ENCODE measurements at places on chromosomes 5 and 9. TPM values are rescaled to one million over a fixed set of nuclear protein-coding genes. Genes with fewer than 3 reads are reported as not detected.
A peak's percentile ranks its signal among the peaks of the same experiment; 100 is the strongest.

GRCh38 chr9:113355040-113355596 lies 5.8 kb downstream of the BSPRY start:
- H3K27ac ChIP-seq = no peak overlapping the region
- peaks cover 60% of the 10 kb centered on the region for H3K27me3 ChIP-seq
- DNase-seq = no peak
- H3K36me3 ChIP-seq = no peaks in the 10 kb centered on the region

DNA sequence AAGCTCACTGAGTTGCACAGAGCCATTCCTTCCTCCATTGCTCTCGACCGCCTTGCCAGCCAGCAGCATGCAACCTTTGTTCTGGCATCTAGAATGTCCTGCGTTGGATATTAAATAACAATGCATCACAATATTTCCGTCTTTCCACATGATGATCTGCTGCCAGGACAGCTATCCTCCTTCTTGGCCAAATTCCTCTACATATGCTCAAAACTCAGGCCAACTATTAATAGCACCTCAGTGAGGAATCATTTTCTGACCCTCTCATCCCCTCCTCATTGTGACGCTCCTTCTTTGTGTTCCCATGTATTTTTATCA lies 128.6 kb downstream of the MYO10 start:
- no peak for DNase-seq
- H3K36me3 ChIP-seq = no peaks in the 10 kb centered on the region
- peaks cover 39% of the 10 kb centered on the region for H3K4me1 ChIP-seq
- H3K27ac ChIP-seq = no peak overlapping the region

DNA sequence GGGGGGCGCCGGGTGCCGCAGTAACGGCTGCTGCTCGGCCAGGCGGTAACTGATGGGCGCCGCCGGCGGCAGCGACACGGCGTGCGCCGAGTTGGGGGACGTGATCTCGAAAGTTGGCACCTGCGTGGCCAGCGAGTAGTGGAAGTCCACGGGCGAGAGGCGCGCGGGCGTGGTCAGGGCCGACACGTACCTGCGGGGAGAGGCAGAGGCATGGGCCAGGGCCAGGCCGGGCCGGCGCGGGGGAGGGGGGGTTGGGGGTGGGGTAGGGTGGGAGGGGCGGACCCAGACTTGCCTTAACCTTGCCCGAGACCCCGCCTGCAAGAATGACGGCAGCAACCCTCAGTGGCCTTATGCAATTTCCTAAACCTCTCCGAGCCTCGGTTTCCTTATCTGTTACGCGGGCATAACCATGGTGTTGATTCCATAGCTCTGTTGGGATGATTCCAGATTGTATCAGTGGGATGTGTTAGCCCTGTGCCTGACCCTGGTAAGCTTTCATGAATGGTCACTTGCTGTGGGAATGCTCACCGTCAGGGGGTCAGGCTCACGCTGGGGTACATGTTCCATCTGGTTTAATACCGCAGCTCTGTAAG lies 53.0 kb downstream of the PSD2 start:
- peaks cover 21% of the 10 kb centered on the region for H3K27me3 ChIP-seq
- no peak overlapping the region for H3K27ac ChIP-seq
- no peaks in the 10 kb centered on the region for H3K36me3 ChIP-seq
- H3K4me1 ChIP-seq = no peaks in the 10 kb centered on the region
- no peak for DNase-seq
- peak overlapping the region; percentile 74 for H3K4me3 ChIP-seq

DNA sequence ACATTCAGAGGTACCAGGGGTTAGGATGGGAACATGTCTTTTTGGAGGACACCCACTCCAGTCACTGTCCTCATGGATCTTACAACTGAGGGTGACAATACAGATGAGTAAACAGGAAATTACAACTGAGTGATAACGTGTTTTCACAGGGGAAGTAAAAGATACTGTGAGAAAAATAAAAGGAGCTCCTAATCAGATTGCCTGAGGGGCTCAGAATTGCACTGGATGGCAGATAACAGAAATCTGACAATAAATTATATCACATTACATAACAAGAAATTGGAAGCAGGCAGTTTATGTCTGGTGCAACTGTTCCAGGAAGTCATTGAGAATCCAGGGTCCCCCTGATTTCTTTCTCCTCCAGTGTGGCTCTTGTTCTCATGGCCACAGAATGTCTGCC lies 40.1 kb upstream of the PCSK1 start:
- no peak overlapping the region for H3K27ac ChIP-seq
- no peaks in the 10 kb centered on the region for H3K36me3 ChIP-seq
- H3K4me1 ChIP-seq = peaks cover 8% of the 10 kb centered on the region
- H3K4me3 ChIP-seq = no peak overlapping the region
- no peaks in the 10 kb centered on the region for H3K27me3 ChIP-seq
- no peak for DNase-seq

DNA sequence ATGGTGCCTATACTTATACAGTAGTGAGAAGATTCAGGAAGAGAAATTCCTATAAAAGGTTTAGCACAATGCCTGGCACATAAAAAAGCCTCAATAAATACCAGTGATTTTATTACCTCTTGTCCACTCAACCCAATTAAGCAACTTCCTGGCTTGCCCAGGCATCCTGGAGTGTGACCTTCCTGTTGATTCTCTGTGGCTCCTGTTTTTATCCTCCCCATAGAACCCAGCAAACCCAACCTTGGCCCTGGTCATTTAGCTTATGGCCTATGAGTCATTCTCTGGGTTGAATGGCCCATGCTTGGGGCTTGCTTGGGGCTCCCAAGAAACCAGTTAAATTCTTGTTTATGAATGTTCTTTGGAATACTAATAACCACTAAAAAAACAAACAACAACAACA lies 21.4 kb upstream of the SPARC start:
- no peaks in the 10 kb centered on the region for H3K27me3 ChIP-seq
- no peaks in the 10 kb centered on the region for H3K36me3 ChIP-seq
- no peak overlapping the region for H3K27ac ChIP-seq
- DNase-seq = no peak
- H3K4me3 ChIP-seq = no peak overlapping the region

- no peaks in the 10 kb centered on the region for H3K36me3 ChIP-seq
- H3K27ac ChIP-seq = no peak overlapping the region
Observed at GRCh38 chr5:154178661-154179060, 11.9 kb upstream of the GALNT10 start.

GRCh38 chr5:180173875-180174586 lies 35.0 kb downstream of the RASGEF1C start:
- H3K36me3 ChIP-seq = no peaks in the 10 kb centered on the region
- H3K4me3 ChIP-seq = no peak overlapping the region
- DNase-seq = peak; percentile 60

GRCh38 chr5:31215236-31215635 lies 21.8 kb downstream of the CDH6 start:
- H3K4me1 ChIP-seq = no peaks in the 10 kb centered on the region
- no peak for DNase-seq
- H3K27me3 ChIP-seq = no peaks in the 10 kb centered on the region
- H3K4me3 ChIP-seq = no peak overlapping the region
- no peak overlapping the region for H3K27ac ChIP-seq
- no peaks in the 10 kb centered on the region for H3K36me3 ChIP-seq

DNA sequence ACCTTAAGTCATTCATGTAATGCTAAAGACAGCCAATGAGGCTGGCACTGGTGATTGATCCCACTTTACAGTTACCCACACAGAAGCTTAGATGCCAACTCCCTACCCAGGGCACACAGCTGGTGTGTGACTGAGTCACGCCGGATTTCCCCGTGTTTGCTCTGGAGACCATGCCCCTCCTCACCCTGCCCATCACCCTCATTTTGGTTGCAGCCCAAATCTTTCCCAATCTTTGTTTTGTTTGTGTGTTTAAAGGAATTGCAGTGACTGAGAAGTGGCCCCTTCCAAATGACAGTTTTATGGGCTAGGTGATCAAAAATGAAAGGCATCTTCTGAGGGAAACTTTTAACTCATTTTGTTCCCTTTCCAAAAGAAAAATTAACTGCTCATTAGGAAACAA lies 10.9 kb downstream of the FBXL7 start:
- DNase-seq = peak; percentile 54
- H3K27ac ChIP-seq = peak overlapping the region; percentile 29
- peak overlapping the region; percentile 46 for H3K4me3 ChIP-seq

DNA sequence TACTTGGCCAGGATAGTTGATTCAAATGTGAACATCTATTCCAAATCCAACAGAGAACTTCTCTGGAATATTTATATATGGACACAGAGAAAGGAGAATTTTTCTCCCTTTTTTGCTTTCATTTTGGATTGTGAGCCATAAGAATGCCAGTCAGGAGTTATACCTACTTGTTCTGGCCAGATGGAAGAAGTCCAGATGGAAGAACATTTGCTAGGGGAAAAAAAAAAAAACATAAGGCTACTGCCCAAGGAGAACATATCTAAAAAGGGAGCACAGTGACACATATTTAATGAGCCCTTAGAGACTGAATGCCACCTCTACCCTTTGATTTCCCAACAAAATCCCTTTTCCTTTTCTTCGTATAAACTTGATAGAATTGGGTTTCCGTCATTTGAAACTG lies 61.7 kb upstream of the PPP2R2B start:
- H3K27ac ChIP-seq = no peak overlapping the region
- no peak for DNase-seq
- H3K36me3 ChIP-seq = no peaks in the 10 kb centered on the region
- H3K4me1 ChIP-seq = no peaks in the 10 kb centered on the region
- H3K27me3 ChIP-seq = no peaks in the 10 kb centered on the region

- no peak overlapping the region for H3K27ac ChIP-seq
- H3K4me3 ChIP-seq = no peak overlapping the region
Observed at GRCh38 chr9:89278997-89279739, 31.8 kb upstream of the CKS2 start.

DNA sequence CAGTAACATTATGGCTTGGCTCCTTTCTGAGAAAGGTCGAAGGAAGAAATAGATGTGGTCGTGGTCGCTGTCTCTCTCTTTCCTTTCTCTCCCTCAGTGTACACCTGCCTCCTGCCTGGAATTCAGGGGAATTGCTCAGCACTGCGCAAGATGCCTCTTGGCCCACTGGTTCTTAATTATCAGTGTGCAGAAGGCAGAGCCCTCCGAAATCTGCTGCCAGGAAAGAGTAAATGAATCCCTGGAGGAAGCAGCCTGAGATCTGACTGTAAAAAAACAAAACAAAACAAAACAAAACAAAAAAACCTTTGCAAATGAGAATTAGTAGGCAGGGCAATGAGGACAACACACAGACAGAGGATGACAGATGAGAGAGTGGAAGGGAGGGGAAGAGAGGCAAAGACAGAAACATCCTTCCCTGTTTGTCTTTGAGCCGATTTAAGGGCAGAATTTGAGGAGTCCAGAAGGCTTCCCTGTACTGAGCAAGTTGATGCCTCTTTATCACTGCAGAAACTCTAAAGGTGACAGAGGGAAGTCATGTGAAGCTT lies 113.8 kb upstream of the PUM3 start:
- H3K27me3 ChIP-seq = peaks cover 10% of the 10 kb centered on the region
- H3K4me1 ChIP-seq = no peaks in the 10 kb centered on the region
- H3K36me3 ChIP-seq = no peaks in the 10 kb centered on the region
- no peak overlapping the region for H3K27ac ChIP-seq
- DNase-seq = no peak

DNA sequence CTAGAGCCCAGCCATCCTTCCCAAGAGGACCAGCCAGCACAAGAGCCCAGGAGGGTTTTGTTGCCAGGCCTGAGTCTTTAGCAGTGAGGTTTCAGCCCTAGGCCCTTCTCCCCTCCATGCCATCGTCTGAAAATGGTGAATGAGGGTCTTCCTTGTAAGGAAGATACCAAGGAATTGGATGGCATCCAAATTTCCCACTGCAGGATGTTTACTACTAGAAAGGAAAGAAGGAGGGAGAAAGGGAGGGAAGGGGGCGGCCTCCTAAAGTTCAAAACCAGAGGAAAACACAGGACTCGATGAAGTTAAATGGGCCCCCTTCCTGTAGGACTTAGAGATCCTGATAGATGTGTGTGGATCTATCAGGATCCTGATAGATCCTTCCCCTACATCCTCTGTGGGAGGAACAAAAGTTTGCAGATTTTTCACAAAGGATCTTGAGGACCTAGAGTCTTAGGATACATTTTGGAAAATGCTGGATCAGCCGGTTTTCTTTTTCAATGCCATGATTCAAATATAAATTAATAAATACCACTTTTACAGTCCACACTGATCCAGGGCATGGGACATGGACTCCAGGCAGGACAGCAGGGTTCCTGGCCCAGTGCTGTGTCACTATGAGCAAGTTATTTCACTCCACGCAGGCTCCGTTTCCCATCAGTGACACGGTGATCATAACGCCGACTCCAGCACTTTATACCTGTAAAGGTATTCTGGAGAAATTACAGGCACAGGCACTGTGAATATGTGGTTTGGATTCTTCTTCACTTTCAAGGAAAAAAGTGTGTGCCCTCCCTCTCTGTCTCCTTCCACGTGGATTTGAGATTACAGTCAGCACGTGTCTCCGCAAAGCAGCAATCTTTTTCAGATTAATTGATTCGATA lies 40.9 kb downstream of the C5orf15 start:
- no peaks in the 10 kb centered on the region for H3K27me3 ChIP-seq
- no peak overlapping the region for H3K4me3 ChIP-seq
- H3K27ac ChIP-seq = no peak overlapping the region
- no peaks in the 10 kb centered on the region for H3K36me3 ChIP-seq
- peaks cover 6% of the 10 kb centered on the region for H3K4me1 ChIP-seq

DNA sequence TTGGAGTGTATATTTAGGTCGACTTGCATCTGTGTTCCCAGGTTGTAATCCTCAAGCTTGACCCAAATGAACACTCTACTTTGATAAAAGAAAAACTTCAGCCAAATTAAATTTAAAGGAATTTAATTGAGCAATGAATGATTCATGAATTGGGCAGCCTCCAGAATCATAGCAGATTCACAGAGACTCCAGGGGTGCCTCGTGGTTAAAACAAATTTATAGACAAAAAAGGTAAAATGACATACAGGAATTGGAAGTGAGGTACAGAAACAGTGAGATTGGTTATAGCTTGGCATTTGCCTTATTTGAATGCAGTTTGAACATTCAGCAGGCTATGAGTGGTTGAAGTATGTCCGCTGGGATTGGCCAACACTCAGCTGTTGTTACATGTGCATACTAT lies 21.6 kb upstream of the SPATA31D4 start:
- no peak overlapping the region for H3K4me3 ChIP-seq
- no peak overlapping the region for H3K27ac ChIP-seq
- no peaks in the 10 kb centered on the region for H3K36me3 ChIP-seq
- no peaks in the 10 kb centered on the region for H3K27me3 ChIP-seq
- H3K4me1 ChIP-seq = peaks cover 20% of the 10 kb centered on the region

GRCh38 chr5:78758169-78758839 lies 109.7 kb upstream of the LHFPL2 start:
- peaks cover 31% of the 10 kb centered on the region for H3K4me1 ChIP-seq
- H3K36me3 ChIP-seq = no peaks in the 10 kb centered on the region
- peak; percentile 6 for DNase-seq
- no peaks in the 10 kb centered on the region for H3K27me3 ChIP-seq
- no peak overlapping the region for H3K4me3 ChIP-seq
- no peak overlapping the region for H3K27ac ChIP-seq

DNA sequence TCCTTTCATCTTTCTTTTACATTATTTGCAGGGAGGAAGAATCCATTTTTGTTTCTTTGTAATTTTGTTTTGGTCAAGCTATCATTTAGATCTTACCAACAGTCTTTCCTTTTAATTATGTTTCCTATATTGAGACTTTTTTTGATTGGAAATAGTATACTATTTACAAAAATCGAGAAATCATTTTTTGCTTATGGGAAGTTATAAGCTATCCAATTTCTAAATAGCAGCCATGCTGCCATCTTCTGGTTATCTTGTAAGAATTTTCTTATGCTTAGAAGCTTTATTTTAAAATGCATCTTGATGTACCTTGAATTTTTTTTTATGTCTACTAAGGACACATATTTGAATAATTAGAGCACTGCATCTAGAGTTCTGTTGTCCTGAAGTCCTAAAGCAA lies 821.2 kb downstream of the PTPRD start:
- peak; percentile 8 for DNase-seq
- no peaks in the 10 kb centered on the region for H3K36me3 ChIP-seq
- H3K27me3 ChIP-seq = no peaks in the 10 kb centered on the region
- H3K4me1 ChIP-seq = no peaks in the 10 kb centered on the region
- H3K4me3 ChIP-seq = no peak overlapping the region

CPLANE1 gene
- total RNA-seq = 19.5 TPM

IL5 gene
- not detected for total RNA-seq

C9orf50 gene
- total RNA-seq = not detected

All from GM23248 (cell line).